NCI-H1417 (cell line): ENCODE measurements at places on chromosomes 6 and 20.

DNA sequence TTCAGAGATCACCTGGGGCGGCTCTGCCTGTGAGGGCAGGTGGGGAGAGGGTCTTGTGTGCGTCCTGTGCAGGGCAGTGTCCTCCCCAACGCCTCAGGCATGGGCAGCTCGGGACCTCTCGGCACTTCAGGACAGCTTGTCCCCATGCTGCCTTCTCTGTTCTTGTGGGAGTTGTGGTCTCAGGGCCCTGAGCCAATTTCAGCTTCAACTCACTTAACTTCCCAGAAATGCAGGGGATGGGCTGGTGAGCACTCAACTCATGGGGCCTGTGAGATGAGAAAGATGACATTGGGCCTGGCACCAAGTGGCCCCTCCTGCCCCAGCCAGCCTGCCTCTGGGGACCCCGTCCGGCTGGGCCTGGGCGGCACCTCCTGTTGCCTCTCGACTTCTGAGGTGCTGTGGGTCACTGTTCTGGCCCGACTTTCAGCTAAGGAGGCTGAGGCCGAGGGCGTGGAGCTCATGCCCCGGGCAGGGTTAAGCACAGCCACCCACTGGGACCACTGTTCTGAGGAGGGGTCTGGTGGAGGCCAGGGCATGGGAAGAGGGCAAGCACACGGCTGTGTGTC is 6.7 kb downstream of the RGS19 start:
- no peak for DNase-seq

DNA sequence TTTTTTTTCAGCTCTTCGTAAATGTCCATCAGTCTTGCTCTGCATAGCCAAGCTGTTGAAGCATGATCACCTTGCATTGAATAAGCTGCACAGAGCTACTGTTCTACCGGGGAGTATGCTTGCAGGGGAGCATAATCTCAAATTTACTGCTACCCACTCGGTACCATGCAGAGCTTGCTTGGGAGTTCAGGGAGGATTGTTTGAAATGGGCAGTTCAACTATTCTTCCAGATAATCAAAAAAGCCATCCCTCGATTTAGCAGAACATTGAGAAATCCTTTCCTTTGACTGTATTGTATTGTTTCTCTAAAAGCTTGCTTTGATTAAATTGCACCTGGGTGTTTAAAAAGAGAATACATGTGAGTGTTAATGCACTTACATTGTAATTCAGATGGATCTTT is 332.6 kb downstream of the UTRN start:
- DNase-seq = no peak

DNA sequence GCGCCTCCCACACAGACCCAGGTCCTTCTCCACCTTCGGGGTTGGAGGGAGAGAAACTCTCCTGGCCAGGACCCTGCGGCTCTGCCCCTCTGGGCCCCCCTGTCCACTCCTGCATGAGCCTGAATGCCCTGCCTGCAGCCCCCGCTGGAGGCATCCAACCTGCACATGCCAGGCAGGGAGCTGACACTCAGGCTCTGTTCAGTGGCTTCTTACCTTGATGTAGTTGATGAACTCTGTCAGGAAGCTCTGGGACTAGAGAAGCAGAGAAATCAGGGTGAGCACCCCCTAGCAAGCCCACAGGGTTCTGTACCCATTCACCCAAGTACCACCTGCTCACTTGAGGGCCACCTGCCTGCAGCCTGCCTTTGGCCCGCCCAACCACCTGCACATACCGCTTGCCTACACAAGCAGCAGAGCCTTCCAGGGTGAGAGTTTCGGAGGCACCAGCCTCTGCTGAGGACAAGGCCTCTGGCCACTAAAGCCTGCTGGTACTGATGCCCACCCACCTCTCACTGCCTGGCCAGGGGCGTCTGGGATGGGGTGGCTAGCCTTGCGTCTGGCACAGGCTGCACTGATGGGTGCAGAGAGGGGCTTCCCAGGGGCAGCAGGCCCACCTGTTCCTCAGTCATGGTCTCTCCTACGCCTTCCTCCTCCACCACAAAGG is 9.7 kb downstream of the DDRGK1 start:
- no peak for DNase-seq

GRCh38 chr6:1191141-1191630 is 120.7 kb upstream of the FOXQ1 start:
- no peak for DNase-seq

DNA sequence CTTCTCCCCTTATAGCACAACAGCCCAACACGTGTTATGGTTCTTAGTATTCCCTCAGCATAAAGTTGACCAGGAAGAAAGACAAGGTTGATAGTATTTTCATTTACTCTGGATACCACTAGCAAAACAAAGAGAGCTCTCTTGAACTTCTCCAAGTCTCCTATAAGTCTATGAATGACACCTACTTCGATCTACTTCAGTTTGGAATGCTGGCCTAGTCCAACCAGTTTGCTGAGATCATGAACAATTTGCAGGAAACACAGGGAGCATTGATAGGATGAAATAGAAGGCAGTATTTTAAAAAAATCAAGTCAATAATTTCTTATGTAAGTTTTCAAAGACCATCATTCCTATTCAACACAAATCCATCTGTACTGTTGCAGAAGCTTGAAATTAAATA is 93.6 kb downstream of the GJA10 start:
- no peak for DNase-seq

GRCh38 chr20:52132337-52132736 is 59.2 kb downstream of the ZFP64 start:
- DNase-seq = no peak

GRCh38 chr6:44661221-44662008 is 273.9 kb downstream of the CDC5L start:
- no peak for DNase-seq
